ENCODE measurements at places on chromosomes 16 and 17.
A peak's percentile ranks its signal among the peaks of the same experiment; 100 is the strongest.

GRCh38 chr17:65754630-65755029 lies 193.2 kb upstream of the AXIN2 start:
- H3K4me1 ChIP-seq = no peaks in the 10 kb centered on the region
- H3K27me3 ChIP-seq = no peaks in the 10 kb centered on the region
- no peak for DNase-seq
- no peak overlapping the region for H3K4me3 ChIP-seq
- H3K36me3 ChIP-seq = no peaks in the 10 kb centered on the region

DNA sequence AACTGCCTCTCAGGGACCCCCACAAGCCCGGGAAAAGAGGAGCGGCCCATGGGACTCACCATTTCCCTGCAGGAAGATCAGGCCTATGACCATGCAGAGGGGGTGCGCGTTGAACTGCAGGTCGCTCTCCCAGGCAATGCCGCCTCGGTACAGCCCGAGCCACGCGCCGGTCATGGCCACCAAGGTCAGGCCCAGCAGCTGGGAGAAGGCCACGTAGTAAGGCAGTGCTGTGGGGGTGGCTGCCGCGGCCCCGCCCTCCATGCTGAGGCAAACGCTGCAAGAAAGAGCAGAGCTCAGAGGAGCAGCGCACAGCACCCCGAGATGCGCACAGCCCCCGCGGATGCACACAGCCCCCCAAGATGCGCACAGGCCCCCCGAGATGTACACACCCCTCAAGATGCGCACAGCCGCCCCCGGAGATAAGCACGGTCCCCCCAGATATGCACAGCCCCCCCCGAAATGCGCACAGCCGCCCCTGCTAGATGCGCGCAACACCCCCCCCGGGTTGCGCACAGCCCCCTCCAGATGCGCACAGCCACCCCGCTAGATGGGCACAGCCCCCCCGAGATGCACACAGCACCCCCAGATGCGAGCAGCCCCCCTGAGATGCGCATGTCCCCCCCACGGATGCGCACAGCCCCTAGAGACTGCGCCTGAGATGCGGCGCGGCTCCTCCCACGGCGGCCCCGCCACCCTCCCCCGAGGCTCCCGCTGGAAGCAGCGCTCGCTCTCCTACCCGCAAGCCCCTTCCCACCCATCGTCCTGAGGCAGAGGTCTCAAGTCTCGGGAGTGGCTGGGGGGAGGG lies 8.6 kb downstream of the CYB561 start:
- H3K27me3 ChIP-seq = no peaks in the 10 kb centered on the region
- no peak for DNase-seq
- peaks cover 34% of the 10 kb centered on the region for H3K4me1 ChIP-seq
- no peaks in the 10 kb centered on the region for H3K36me3 ChIP-seq
- no peak overlapping the region for H3K4me3 ChIP-seq
- no peak overlapping the region for H3K27ac ChIP-seq

DNA sequence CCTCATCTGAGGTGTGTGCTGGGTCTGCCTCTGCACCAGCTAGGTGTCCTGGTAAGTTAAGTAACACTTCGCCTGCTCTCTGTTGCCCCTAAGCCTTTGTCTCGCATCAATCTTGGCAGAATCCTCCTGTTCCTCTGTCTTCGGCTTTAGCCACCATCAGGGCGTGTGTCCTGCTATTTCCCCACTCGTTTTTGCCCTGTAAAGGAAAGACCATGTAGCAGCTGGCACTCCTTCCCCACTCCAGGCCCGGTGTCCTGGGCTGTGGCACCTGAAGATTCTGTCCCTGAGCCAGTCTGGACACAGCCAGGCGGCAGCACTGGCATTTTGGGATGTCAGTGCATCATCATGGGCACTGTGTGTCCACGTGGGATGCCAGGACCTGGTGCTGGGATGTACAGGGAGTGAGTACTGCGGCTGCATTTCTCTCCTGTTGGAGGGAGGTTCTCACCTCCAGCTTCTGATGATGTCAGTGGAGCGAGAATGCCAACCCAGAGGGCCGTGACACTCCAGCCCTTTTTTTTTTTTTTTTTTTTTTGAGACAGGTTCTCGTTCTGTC lies 26.2 kb upstream of the FOXK2 start:
- no peak overlapping the region for H3K4me3 ChIP-seq
- H3K36me3 ChIP-seq = no peaks in the 10 kb centered on the region
- no peak overlapping the region for H3K27ac ChIP-seq
- H3K27me3 ChIP-seq = no peaks in the 10 kb centered on the region
- no peak for DNase-seq

GRCh38 chr16:54425068-54425467 lies 138.5 kb upstream of the IRX3 start:
- no peaks in the 10 kb centered on the region for H3K27me3 ChIP-seq
- DNase-seq = no peak
- H3K4me1 ChIP-seq = peaks cover 23% of the 10 kb centered on the region
- no peak overlapping the region for H3K4me3 ChIP-seq
- no peaks in the 10 kb centered on the region for H3K36me3 ChIP-seq

- no peak overlapping the region for H3K4me3 ChIP-seq
- H3K27me3 ChIP-seq = no peaks in the 10 kb centered on the region
- H3K4me1 ChIP-seq = no peaks in the 10 kb centered on the region
- H3K27ac ChIP-seq = no peak overlapping the region
- DNase-seq = no peak
These were observed 7.4 kb downstream of the ZNF594 start for GRCh38 chr17:5184288-5184687.

DNA sequence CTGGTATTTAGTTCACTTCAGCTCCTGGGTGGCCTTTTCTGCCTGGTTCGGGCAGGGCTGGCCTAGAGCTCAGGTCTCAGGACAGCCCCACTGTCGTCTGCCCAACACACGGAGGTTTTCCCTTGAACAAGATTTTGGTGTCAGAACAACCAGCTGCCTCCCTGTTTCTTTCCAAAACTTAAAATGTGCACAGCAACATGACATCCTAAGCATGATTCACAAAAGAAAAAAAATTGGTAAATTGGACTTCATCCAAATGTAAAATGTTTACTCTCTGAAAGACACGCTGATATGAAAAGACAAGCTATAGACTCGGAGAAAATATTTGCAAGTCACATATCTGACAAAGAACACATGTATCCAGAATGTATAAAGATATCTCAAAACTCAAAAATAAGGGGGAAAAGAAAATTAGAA lies 197.8 kb upstream of the CHMP6 start:
- no peaks in the 10 kb centered on the region for H3K27me3 ChIP-seq
- H3K4me1 ChIP-seq = no peaks in the 10 kb centered on the region
- no peaks in the 10 kb centered on the region for H3K36me3 ChIP-seq

- no peak overlapping the region for H3K27ac ChIP-seq
- peaks cover 12% of the 10 kb centered on the region for H3K36me3 ChIP-seq
- no peaks in the 10 kb centered on the region for H3K4me1 ChIP-seq
- no peak for DNase-seq
- H3K4me3 ChIP-seq = no peak overlapping the region
These were observed 6.7 kb downstream of the PMM2 start for GRCh38 chr16:8804313-8804712.

DNA sequence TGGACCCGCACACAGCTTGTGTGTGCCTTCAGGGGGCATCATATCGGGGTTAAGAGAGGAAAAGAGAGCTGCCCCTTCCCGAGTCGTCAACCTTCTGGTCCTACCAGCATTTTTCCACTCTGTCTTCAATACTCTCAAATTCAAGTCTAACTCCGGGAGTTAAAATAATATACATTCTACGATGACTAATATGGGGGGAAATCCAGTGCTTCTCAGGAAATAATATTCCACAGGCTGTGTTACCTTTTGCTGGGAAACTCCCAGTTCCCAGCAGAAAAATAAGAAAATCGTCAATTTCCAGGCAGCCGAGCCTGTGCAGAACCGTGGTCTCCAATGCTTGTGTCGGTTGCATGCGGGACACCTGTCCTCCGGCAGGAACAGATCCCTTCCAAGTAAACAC lies 105.0 kb upstream of the FOXF1 start:
- H3K36me3 ChIP-seq = no peaks in the 10 kb centered on the region
- no peak for DNase-seq
- H3K4me3 ChIP-seq = no peak overlapping the region
- H3K27me3 ChIP-seq = no peaks in the 10 kb centered on the region
- H3K27ac ChIP-seq = no peak overlapping the region

- H3K27ac ChIP-seq = no peak overlapping the region
- H3K27me3 ChIP-seq = no peaks in the 10 kb centered on the region
- peaks cover 19% of the 10 kb centered on the region for H3K4me1 ChIP-seq
- no peak overlapping the region for H3K4me3 ChIP-seq
- no peaks in the 10 kb centered on the region for H3K36me3 ChIP-seq
These were observed 12.7 kb downstream of the JPT2 start for GRCh38 chr16:1690810-1691209.

GRCh38 chr17:47695429-47696376 lies 1.7 kb downstream of the TBKBP1 start:
- H3K36me3 ChIP-seq = no peaks in the 10 kb centered on the region
- H3K27ac ChIP-seq = peak overlapping the region; percentile 84
- no peaks in the 10 kb centered on the region for H3K27me3 ChIP-seq
- H3K4me3 ChIP-seq = peak overlapping the region; percentile 91
- H3K4me1 ChIP-seq = no peaks in the 10 kb centered on the region
- no peak for DNase-seq

DNA sequence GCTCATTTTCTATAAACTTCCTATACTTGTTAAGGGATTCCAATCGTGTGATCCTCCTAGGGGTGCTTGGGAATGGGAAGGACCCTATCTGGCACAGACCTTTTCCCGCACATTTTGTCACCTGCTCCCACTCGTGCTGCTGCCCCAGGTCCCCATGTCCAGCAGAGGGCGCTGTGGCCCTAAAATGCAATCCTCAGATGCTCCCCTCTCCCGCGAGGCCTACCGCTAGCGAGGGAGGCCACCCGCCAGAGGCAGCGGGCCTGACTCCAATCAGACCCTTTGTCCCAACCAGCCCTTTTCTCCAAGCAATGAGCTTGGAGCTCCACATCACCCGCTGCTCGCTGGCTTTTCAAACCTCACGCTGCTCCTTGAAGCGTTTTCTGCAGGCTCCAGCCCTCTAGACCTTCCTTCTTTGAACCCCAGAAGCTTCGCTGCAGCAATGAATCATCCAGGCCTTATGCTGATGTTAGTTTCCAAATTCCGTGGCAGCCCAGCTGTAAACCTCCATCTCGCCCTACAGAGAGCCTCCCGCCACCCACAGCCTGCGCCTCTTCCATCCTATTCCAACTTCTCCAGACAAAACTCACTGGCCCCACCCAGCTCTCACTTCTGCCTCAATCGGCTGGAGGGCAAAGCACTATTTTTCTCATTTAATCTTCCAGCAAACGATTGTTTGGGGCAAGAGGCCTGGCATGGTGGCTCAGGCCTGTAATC lies 23.6 kb upstream of the FZD2 start:
- no peaks in the 10 kb centered on the region for H3K4me1 ChIP-seq
- peak; percentile 82 for DNase-seq
- H3K36me3 ChIP-seq = no peaks in the 10 kb centered on the region
- no peak overlapping the region for H3K4me3 ChIP-seq

DNA sequence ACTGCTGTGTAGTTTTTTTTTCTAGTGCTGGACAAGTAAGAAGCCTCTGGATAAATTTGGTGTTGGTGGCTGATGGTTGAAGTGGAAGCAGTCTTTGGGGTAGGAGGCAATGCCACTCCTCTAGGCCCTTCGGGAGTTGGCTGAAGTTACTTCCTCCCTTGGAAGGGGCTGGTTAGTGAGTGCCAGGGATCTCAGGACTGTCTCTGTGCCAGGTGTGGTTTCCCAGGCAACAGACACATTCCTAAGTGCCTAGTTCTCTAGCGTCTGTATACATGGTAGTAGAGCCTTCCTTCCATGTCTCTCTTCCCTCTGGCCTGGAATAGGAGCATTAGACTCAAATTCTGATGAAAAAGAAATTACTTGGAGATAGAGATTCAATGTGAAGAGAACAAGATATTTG lies 15.3 kb downstream of the TMEM98 start:
- DNase-seq = no peak
- H3K27me3 ChIP-seq = no peaks in the 10 kb centered on the region
- H3K27ac ChIP-seq = no peak overlapping the region
- H3K4me1 ChIP-seq = no peaks in the 10 kb centered on the region
- H3K4me3 ChIP-seq = no peak overlapping the region
- peaks cover 9% of the 10 kb centered on the region for H3K36me3 ChIP-seq

DNA sequence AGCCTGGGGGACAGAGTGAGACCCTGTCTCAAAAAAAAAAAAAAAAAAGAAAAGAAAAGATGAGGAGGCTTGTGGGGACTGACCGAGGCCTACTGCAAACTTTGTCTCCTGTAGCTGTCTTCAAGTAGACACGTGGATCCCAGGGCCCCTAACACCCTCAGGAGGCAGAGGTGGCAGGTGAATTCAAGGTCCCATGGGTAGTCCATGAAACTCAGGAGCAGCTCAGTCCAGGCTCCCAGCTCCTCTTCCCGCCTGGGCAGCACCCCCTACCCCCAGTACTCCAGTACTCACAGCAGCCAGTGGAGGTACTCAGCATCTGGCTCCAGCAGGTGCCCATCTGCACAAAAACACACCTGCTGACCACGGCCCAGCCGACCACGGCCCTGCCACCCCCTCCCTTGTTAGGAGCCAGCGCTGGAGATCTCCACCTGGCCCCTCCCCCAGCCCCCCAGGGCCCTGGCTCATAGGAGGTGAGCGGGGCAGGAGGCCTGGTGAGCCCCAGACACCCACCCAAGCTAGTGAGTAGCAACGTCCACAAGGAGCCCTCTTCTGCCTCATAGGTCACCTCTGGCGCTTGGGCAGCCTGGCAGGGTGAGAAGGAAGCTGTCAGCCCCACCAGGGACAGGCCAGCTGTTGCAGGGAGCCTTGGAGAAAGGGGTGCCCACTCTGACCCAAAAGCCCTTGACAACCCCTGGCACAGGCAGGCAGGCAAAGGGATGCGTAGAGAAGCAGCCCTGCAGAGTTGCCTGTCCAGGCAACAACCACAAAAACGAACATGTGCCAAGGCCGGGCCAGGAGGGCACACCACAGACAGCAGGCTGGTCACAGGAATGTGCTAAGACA lies 3.8 kb downstream of the MRPL38 start:
- H3K4me3 ChIP-seq = no peak overlapping the region
- DNase-seq = no peak
- peaks cover 3% of the 10 kb centered on the region for H3K4me1 ChIP-seq
- no peaks in the 10 kb centered on the region for H3K27me3 ChIP-seq
- no peak overlapping the region for H3K27ac ChIP-seq
- H3K36me3 ChIP-seq = peaks cover 9% of the 10 kb centered on the region

DNA sequence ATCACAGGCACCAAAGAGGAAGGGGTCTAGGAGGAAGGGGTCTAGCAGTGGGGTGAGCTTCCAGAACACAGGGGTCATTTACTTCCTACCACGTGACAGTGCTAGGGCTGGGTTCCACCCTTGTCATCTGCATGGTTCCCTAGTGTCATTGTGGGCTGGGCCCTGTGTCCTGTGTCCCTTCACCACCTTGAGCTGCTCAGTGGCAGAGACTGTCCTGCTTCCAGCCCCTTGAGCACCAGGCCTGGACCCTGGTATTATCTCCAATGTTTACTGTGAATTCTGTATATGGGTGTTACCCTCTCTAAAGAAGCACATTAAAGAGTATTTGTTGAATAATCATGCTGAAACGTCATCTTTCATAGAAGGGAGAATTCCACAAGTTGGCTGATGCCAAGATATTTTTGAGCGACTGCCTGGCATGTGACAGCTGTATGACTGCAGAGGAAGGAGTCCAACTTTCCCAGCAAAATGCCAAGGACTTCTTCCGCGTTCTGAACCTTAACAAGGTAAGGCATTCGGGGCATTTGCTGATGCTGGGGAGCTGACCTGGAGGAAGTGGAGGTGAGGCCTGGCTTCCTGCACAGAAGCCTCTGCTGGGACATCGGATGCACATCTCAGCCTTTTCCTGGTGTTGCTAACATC lies 5.5 kb downstream of the NARF start:
- no peaks in the 10 kb centered on the region for H3K4me1 ChIP-seq
- H3K27me3 ChIP-seq = no peaks in the 10 kb centered on the region
- no peak for DNase-seq
- H3K4me3 ChIP-seq = no peak overlapping the region

- no peak overlapping the region for H3K4me3 ChIP-seq
- H3K27me3 ChIP-seq = no peaks in the 10 kb centered on the region
- no peak for DNase-seq
- no peaks in the 10 kb centered on the region for H3K36me3 ChIP-seq
These were observed 25.1 kb downstream of the KSR1 start for GRCh38 chr17:27481327-27481726.
